ENCODE measurements at places on chromosomes 7 and 10.

- DNase-seq, result no peak
Observed at GRCh38 chr7:106418094-106418493, 133.3 kb upstream of the NAMPT start.

GRCh38 chr10:49164559-49165188 lies 23.5 kb downstream of the TMEM273 start:
- DNase-seq, result no peak

- no peak for DNase-seq
Observed at GRCh38 chr7:8109196-8110022, 140.8 kb downstream of the GLCCI1 start.

DNA sequence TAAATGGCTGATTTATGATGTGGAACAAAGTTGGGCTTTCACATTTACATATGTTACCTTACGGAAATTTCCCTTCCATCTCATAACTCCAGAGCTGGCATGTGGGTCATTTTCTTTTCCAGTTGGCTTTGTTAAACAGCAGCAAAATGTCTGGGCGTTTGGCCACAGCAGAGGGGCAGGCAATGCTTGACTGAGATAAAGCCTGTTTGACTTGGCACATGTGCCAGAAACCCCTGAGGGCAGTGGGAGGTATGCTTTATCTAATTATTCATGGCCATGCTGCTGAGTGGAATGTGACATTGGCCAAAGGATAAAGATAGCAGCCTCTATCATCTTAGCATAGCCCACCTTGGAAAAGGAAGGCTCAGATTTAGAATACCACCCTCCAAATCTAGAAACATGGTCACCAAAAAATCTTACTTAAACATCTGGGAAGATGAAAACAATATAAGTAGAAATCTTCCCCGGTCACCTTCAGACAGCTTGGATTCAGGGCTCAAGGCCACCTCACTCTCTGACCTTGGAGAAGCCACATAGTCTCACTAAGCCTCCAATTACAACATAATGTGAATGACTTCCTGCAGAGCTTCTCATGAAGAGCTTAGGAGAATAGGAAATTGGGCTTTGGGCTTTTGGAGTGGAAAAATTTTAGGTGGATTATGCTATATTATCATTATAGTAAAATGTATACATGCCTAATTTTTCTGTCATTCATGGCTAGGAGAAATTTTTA lies 101.5 kb downstream of the GRM3 start:
- no peak for DNase-seq

GRCh38 chr10:26593896-26594295 lies 103.6 kb upstream of the PDSS1 start:
- DNase-seq, result no peak

- no peak for DNase-seq
Observed at GRCh38 chr10:47406870-47407691, 23.0 kb upstream of the ZNF488 start.

DNA sequence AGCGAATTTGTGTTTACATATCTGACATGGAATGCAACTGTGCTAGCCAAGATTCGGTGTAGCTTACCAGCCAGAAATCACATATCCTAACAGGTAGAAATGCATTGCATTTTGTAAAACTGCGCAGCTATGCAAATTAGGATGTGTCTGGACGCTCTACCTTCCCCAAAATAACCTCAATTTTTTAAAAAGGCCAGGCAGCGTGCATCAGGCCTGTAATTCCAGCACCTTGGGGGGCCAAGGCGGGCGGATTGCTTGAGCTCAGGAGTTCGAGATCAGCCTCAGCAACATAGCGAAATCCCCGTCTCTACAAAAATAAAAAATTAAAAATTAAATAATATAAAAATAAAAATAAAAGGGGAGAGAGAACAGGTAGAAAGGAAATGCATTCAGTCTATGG lies 305.0 kb downstream of the TYW1 start:
- no peak for DNase-seq

DNA sequence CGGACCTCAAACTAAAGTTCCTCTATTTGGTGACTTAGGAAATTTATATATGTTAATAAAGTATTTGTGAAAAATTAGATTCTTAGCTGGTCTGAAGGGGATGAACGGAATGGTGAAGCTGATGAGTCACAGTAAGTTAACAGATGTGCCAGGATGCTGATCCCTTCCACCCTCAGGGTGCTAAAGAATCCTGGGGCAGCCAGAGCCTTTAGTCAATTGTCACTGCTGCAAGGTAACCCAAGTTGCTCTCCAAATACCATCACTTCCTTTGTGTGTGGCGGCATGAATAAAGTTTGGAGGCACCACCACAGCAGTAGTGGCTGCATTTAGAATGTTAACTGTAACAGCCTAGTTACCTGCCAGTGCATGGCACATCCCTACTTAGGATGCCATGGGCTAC lies 222.6 kb upstream of the PPP1R3A start:
- no peak for DNase-seq

DNA sequence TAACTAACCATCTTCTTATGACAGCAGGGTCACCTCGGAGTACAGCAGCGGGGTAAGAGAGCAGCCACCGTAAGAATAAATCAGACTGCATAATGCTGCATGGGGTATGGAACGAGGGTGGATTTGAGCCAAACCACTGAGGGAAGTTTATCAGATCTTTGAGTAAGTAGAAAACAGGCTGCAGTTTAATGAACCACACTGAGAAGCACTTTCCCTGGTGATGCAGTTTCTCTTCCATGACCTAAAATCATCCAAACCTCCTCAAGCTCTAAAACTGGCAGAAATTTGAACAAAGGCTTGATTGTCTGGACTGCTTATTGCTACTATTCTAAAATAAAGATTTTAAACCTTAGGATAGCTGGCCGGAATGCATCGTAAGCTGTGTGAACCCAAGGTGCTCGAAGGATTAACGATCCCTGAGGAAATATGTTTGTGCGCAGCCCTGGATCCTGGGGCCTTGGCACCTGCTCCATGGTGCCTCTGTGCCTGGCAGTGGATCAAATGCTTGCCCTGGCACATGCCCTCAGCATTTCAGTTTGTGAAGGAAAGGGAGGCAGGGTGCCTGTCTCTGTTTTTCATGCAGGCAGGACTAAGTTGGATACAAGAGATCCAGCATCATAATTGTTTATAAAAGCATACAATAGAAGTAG lies 322.7 kb downstream of the LHFPL3 start:
- DNase-seq, result no peak

DNA sequence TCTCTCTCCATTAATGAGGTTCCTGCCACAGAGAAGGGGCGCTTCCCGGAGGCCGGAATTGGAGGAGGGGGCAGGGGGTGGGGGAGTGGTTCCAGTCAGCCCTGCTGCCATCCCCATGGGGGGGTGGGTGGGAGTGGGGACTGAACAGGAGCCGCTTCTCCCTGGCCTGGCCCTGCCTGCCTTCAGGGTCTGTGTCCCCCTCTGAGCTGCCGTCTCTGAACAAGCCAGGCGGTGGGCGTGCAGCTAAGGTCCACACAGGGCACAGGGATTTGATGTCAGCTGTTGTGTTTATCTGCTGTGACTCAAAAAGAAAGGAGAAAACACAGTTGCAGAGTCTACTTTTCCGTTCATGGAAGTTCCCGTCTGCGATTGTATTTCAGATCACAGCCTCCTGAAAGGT lies 141.5 kb upstream of the PCBD1 start:
- DNase-seq, result no peak

DNA sequence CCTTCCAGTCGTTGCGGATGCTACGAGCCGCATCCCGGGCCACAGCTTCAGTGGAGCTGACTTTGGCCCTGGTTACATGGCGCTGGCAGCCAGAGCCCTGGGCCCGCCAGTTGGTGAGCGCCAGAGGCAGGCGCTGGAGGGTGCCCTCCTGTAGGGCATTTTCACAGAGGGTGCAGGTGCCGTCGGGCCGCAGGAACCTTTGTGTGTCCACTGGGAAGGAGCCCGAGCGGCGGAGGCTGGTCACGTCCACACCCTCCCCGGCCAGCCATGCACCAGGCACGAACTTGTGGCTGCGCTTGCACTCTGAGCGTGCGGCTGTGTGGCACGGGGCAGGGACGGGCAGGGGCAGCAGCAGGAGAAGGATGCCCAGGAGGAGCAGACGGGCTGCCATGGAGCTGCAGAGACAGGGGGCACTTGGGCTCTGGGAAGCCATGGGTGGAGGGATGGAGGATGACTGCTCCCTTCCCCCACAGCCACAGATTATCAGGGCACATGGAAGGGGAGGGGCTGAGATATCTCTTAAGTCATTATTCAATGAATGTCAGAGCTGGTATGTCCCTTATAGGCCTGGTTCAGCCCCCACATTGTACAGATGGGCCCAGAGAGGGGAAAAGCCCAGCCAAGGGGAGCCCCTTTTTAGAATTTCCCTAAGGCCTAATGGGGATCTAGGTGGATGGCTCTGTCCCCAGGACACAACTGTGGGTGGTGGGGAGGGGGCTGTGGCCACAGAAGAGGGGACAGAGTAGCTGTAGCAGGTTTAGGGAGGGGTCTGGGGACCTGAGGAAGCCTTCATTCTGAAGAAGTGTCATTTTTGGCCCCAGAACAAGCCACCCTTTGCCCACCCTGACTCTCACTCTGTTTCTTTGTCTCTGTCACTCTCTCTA lies 1.8 kb downstream of the PRF1 start:
- no peak for DNase-seq
